Mucosa of gallbladder (tissue), 1 donor: ENCODE measurements at places on chromosomes 1 and 21.

- DNase-seq: no peak
These were observed 16.0 kb downstream of the COL9A2 start for GRCh38 chr1:40301066-40301465.

- no peak for DNase-seq
These were observed 112.8 kb downstream of the MRPS6 start for GRCh38 chr21:34186109-34186719.

- peak; percentile 49 for DNase-seq
These were observed 10.7 kb upstream of the OTUD7B start for GRCh38 chr1:150021191-150021694.

DNA sequence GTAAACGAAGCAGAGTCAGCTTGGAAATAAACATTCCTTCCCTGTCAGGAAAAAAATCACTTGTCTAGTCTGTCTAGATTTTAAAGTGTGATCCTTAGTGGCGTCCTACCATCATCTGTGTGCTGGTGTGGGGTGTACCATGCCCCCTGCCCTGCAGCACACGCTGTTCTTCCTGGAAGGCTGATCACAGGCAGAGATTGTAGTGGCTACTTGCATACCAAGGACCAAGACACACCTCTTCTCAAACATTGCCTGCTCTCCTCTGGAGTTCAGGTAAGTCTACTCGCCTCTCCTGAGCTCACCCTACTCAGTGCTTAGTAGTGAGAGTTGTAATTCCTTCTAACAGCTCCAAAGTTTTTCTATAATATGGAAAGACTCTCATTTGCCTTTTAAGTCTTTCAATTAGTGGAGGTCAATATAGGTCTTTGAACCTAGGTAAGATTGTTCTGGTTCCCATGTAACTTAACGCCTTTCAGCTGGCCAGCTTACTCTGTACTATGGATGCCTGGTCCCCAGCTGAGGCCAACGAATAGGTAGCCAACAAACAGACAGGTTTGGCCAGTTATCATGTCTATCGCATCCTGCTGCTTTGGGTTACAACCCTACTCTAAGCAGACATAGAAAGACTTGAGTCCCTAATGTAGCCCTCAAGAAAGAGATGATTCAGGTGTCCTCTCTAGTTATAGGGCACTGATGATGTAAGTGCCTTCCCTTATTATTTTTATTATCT, 55.4 kb downstream of the XCL1 start:
- no peak for DNase-seq
